ENCODE measurements at places on chromosomes 1 and 21. TPM values are rescaled to one million over a fixed set of nuclear protein-coding genes. Genes with fewer than 3 reads are reported as not detected.

DNA sequence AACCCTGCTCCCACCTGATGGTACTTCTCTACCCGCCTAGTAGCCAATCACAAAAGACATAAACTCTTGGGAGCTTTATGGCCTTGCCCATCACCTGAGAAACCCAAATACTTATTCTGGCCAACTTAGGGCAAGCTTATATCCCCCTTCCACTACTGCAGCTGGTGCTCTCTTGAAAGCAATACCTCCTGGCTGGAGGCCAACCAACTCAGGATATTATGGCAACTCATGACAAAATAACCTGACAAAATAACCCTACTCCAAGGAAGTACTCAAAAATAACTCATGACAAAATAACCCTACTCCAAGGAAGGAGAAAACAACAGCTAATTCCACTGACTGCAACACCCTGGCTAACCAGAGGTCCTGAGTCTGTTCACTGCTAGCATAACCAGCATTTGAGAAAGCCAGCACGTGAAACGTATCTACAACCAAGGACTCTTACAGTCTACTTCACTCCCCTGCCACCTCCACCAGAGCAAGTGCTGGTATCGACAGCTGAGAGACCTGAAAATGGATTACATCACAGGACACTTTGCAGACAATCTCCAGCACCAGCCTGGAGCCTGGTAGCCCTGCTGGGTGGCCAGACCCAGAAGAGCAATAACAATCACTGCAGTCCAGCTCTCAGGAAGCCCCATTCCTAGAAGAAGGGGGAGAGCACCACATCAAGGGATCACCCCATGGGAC, 179.9 kb downstream of the COL24A1 start:
- no peaks in the 10 kb centered on the region for H3K27me3 ChIP-seq
- no peak overlapping the region for H3K27ac ChIP-seq
- H3K4me1 ChIP-seq = no peaks in the 10 kb centered on the region
- no peak overlapping the region for H3K4me3 ChIP-seq
- H3K36me3 ChIP-seq = no peaks in the 10 kb centered on the region

GRCh38 chr1:8821084-8821483, 3.6 kb upstream of the RERE start:
- H3K36me3 ChIP-seq = no peaks in the 10 kb centered on the region
- no peaks in the 10 kb centered on the region for H3K27me3 ChIP-seq
- H3K27ac ChIP-seq = no peak overlapping the region
- no peak for DNase-seq

- H3K4me1 ChIP-seq = no peaks in the 10 kb centered on the region
- no peak for DNase-seq
- no peak overlapping the region for H3K4me3 ChIP-seq
- H3K27ac ChIP-seq = no peak overlapping the region
- H3K36me3 ChIP-seq = no peaks in the 10 kb centered on the region
Observed at GRCh38 chr1:232291261-232291660, 338.7 kb downstream of the SIPA1L2 start.

- peaks cover 2% of the 10 kb centered on the region for H3K4me1 ChIP-seq
- DNase-seq = no peak
- H3K4me3 ChIP-seq = peak overlapping the region; percentile 50
Observed at GRCh38 chr1:198929961-198930599, 291.2 kb downstream of the PTPRC start.

The AIM2 gene
- 1.1 TPM for total RNA-seq

DNA sequence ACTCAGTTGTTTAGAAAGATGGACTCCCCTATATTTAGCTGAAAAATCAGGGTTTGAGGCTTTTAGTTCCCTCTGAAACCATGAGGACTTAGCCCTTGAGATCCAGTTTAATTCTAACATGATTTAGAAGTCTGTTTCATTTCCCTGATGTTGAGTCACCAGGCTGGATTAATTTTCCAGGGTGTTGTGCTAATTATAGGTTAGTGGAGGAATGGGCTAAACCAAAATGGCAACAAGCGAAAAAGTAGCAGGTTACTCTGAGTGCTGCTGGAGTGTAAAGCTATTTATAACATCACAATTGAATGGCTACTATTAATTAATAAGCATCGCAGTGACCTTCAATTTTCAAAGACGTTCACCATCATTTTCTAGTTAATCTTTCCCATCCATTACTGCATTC, 15.5 kb upstream of the USP24 start:
- H3K36me3 ChIP-seq = no peaks in the 10 kb centered on the region
- H3K4me3 ChIP-seq = no peak overlapping the region
- no peaks in the 10 kb centered on the region for H3K27me3 ChIP-seq
- no peak for DNase-seq
- H3K4me1 ChIP-seq = no peaks in the 10 kb centered on the region
- H3K27ac ChIP-seq = no peak overlapping the region

The SMYD3 gene
- 8.8 TPM for total RNA-seq

GRCh38 chr1:66571789-66572188, 37.8 kb downstream of the SGIP1 start:
- H3K27ac ChIP-seq = peak overlapping the region; percentile 6
- no peak overlapping the region for H3K4me3 ChIP-seq
- H3K27me3 ChIP-seq = no peaks in the 10 kb centered on the region
- peaks cover 59% of the 10 kb centered on the region for H3K4me1 ChIP-seq
- no peaks in the 10 kb centered on the region for H3K36me3 ChIP-seq

- no peak overlapping the region for H3K27ac ChIP-seq
- peaks cover 75% of the 10 kb centered on the region for H3K4me1 ChIP-seq
- DNase-seq = no peak
- H3K4me3 ChIP-seq = no peak overlapping the region
- no peaks in the 10 kb centered on the region for H3K36me3 ChIP-seq
Observed at GRCh38 chr1:39160703-39161102, 43.8 kb upstream of the MACF1 start.

- DNase-seq = no peak
- no peak overlapping the region for H3K4me3 ChIP-seq
- H3K27ac ChIP-seq = no peak overlapping the region
- no peaks in the 10 kb centered on the region for H3K4me1 ChIP-seq
Observed at GRCh38 chr1:34278211-34278610, 101.5 kb downstream of the C1orf94 start.

The PADI1 gene
- total RNA-seq = 1.2 TPM

DNA sequence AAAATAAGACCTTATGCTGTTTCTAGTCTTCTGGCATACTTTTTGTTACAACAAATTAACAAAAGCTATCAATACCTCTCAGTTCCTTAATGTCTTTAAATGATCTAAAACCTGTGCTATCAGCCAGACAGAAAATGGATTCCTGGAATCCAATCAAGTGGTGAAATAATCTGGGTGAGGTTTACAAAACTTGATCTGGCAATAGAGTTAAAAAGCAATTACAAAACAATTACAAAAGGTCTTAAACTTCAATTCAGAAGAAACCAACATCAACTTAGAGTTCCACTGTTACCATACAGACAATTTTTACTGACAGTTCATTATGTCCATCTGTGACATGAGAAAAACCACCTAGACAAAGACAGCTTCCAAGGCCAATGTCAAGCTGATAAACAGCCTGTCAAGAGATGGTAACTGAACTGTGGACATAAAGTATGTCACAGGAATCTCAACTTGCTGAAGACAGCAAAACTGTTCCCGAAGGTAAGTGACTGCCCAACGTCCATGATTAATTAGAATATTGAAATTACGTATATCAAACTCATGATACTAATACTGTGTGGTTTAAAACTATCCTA, 17.4 kb downstream of the ZZZ3 start:
- H3K36me3 ChIP-seq = no peaks in the 10 kb centered on the region
- H3K4me1 ChIP-seq = peaks cover 7% of the 10 kb centered on the region
- H3K4me3 ChIP-seq = no peak overlapping the region
- H3K27me3 ChIP-seq = no peaks in the 10 kb centered on the region
- H3K27ac ChIP-seq = no peak overlapping the region

DNA sequence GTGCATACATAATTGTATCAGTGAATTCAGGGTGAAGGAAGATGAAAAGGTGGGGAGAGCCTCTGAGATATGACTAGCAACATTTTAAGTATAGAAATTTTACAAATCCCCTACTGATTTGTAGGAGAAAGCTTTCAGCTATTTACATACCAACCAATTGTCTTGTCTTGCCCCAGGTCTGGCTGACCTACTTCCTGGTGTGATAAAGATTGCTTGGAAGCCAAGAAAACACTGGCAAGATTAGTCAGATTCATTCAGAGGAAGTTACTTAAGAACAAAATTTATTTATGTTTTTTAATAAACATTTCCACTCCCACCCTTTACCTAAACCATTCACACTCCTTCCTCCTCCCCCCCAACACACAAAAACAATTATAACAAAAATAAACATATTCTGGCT, 17.5 kb downstream of the PTGS2 start:
- no peaks in the 10 kb centered on the region for H3K27me3 ChIP-seq
- H3K27ac ChIP-seq = no peak overlapping the region
- DNase-seq = no peak
- H3K36me3 ChIP-seq = no peaks in the 10 kb centered on the region
- H3K4me1 ChIP-seq = no peaks in the 10 kb centered on the region
- no peak overlapping the region for H3K4me3 ChIP-seq

DNA sequence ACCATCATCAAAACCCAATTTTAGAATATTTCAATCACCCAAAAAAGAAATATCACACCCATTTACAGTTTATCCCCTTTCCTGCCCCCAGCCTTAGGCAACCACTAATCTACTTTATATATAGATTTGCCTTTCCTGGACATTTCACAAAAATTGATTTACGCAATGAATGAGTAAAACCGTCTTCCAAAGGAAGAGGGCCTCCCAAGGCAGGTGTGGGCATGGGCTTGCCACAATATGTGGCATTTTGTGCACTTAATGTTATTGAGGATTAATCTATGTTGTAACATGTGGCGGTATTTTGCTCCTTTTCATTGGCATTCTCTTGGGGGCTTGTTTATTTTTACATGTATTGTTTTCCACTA, 11.8 kb upstream of the BMP8B start:
- H3K27ac ChIP-seq = no peak overlapping the region
- H3K27me3 ChIP-seq = no peaks in the 10 kb centered on the region
- DNase-seq = no peak
- H3K4me1 ChIP-seq = no peaks in the 10 kb centered on the region

DNA sequence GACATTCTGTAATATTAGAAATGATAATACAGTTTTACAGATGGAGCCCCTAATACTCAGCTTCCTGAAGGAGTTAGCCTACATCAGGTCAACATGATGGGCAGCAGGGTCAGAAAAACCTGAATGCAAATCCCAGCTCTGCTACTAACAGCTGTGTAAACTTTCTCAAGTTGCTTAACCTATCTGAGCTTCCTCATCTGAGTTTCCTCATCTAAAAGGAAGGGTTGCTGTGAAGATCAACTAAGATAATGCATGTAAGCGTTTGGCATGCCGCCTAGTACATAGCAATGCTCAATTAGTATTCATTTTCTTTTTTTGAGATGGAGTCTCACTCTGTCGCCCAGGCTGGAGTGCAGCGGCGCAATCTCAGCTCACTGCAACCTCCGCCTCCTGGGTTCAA, 18.4 kb upstream of the DESI2 start:
- H3K4me3 ChIP-seq = no peak overlapping the region
- no peak for DNase-seq
- H3K4me1 ChIP-seq = no peaks in the 10 kb centered on the region
- H3K27me3 ChIP-seq = no peaks in the 10 kb centered on the region
- H3K36me3 ChIP-seq = no peaks in the 10 kb centered on the region
- H3K27ac ChIP-seq = no peak overlapping the region

The SPRR2F gene
- total RNA-seq = not detected

All from thoracic aorta (tissue), 2 donors.